ENCODE measurements at places on chromosomes 2 and 18.

GRCh38 chr18:25998461-25998860 is 92.0 kb downstream of the SS18 start:
- DNase-seq: no peak

GRCh38 chr2:165009466-165009865 is 54.1 kb upstream of the SLC38A11 start:
- no peak for DNase-seq

GRCh38 chr2:232525791-232526371 is at the start of gene CHRND:
TSS of gene CHRND (plus strand) at chr2:232526160. CDS start at chr2:232526216, 56 bp downstream.
- peak; percentile 64 for DNase-seq

DNA sequence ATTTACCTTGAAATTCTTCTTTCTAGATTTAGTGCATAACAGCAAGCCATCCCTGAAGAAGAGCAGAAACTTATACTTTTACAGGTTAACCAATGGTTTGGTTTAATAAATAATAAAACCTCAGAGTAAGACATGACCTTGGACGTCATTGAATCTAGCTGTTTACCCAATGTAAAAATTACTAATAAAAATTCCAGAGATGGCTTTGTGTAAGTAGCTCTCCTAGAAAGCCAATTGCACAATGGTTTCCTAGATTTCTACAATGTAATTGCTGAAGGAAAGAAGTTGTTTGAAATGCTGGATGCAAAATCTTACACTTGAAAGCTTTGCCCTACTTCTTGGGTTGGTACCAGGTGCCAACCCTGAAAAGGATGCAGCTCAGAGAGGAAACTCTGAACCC is 1.5 kb downstream of the XDH start:
- DNase-seq: no peak

DNA sequence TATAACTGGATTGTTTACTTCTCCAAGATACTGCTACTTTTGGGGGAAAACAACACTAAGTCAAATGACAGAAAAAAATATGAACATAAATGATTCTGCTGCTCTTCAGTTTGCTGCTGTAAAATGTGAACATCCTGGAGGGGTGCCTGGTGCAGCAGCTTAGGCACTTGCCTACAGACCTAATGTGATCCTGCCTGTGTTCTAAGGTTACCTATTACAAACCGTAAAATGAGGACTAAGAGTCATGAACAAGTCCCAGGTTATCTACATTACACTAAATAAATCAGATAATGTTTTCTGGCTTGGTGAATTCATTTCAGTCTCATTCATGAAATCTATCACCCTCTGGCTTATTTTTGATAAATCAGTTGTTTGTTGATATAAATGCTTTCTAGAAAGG is 38.4 kb upstream of the ERCC3 start:
- DNase-seq: no peak

GRCh38 chr2:41434991-41435390 is 612.8 kb upstream of the PKDCC start:
- no peak for DNase-seq

DNA sequence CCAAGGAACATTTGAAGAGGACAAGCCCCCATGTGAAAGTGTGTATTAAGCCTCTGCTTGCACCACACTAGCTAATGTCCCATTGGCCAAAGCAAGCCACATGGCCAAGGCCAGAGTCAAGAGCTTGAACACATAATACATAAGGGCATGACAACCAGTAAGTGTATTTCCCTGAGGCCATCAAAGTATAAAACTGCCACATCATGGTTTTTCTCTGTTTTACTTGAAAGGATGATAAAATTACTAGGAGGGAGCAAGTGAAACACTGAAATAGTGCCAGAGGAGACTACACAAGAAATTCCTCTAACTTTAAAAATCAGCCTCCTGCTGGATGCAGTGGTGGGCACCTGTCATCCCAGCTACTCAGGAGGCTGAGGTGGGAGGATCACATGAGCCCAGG is 30.9 kb upstream of the EML6 start:
- DNase-seq: no peak

GRCh38 chr2:184498936-184499335 is 99.4 kb upstream of the ZNF804A start:
- DNase-seq: no peak

DNA sequence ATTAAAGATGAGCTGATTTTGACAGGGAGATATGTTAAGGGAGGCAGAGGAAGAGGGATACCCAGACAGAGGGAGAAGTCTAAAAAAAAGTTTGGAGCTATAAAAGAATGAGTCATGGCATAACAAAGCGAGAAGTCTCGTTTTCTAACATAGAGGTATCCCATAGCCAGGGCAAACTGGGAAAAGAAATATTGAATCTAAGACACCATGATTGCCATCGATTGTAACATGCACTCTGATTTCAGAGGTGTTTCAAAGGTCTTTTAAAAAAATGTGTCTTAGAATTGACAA is 110.7 kb downstream of the MDH1 start:
- DNase-seq: no peak

DNA sequence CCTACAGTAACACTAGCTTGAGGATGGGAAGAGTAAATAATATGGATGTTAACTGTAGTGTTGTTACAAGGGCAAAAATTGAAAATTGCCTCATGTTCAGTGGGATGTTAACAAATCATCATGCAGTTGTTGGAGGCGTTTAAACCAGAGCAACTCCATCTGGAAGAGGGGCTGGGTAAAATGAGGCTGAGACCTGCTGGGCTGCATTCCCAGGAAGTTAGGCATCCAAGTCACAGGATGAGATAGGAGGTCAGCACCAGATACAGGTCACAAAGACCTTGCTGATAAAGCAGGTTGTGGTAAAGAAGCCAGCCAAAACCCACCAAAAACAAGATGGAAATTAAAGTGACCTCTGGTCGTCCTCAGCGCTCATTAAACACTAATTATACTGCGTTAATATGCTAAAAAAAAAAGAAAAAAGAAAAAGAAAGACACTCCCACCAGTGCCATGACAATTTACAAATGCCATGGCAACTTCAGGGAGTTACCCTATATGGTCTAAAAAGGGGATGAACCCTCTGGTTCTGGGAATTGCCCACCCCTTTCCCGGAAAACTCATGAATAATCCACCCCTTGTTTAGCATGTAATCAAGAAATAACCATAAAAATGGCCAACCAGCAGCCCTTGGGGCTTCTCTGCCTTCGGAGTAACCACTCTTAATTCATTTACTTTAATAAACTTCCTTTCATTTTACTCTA is 101.4 kb downstream of the MYO5B start:
- no peak for DNase-seq

DNA sequence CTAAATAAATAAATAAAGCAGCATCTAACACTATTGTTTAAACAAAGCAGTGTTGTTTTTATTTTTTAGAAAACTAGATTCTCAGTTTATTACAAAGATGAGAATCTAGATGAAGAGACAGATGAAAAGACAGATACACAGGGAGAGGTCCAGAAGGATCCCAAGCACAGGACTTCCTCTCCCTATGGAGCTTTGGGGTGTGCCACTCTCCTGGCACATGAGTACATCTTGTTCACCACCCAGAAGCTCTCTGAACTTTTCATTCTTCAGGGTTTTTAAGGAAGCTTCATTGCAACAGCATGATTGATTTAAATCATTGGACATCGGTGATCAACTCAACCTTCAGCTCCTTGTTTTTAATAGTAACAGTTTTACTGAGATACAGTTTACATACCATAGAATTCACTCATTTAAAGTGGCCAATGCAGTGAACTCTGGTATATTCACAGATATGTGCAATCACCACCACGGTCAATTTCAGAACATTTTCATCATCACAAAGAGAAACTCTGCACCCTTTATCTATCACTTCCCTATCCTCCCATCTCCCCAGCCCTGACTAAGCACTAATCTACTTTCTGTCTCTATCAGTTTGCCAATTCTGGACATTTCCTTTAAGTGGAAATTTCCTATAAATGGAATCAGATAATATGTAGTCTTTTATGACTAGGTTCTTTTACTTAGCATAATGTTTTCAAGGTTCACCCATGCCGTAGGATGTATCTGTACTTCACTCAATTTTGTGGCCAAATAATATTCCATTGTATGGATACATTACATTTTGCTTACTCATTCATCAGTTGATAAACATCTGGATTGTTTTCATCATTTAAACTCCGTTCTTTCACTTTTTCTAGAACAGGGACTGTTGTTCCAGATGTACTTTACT is 62.3 kb upstream of the ZFP36L2 start:
- no peak for DNase-seq

DNA sequence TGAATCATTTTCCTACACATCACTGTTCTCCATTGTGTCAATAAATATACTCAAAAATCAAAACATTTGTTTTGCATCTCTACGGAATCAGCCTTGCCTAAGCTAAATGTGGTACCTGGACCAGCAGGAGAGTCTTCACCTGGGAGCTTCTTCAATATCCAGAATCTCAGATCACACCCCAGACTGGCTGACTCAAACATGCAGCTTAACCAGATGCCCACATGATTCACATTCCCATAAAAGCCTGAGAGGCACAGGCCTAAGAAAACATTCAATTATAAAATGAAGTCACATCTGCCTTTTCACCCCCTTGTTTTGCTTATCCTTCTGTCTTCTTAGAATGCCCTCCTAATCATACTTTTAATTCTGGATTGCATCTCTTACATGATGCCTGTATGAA is 1045.5 kb upstream of the NXPH2 start:
- DNase-seq: no peak

- no peak for DNase-seq
Observed at GRCh38 chr2:109409321-109410038, 204.3 kb downstream of the SEPTIN10 start.

GRCh38 chr2:20049637-20050036 is 1.8 kb downstream of the LAPTM4A start:
- DNase-seq: no peak

DNA sequence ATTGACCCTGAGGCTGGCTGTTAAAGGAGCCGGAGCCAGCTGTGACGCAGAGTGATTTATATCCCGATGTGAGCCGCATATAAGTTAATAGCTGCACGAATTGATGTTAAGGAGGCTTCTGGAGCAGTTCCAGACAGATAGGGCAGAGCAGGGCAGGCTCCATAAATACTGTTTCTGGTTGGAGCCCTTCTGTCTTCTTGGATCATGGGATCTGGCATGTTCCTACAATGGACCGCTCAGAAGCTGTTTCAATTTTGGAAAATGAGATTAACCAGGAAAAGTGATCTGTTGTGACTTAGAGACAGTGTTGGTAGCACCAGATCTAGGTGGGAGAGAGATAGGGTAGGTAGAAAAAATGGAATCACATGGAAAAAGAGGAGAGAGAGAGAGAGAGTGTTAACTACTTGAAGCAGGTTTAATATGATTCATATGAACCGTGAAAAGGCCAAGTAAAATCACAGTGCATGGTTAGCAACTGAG is 4.8 kb upstream of the IGFBP5 start:
- no peak for DNase-seq

- DNase-seq: no peak
Observed at GRCh38 chr2:213429516-213429915, 145.3 kb downstream of the SPAG16 start.

GRCh38 chr18:68847219-68847837 is 49.4 kb downstream of the CCDC102B start:
- no peak for DNase-seq

DNA sequence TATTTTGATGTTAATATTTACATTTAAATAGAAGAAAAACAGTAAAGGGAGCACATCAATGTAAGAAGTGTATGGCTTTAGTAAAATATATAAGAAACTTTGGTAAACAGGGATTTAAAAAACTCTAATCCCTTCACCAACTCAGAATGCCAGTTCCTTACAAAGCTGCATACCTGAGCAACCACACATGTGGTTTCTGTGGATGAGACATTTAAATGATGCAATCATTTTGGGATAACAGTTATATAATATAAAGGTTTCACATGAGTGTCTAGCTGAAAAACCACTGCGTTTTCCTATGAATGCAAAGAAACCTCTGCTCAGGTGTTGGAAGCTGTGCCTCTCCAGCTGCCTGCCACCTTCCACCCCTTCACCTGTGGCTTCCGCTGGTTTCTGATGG is 209.1 kb upstream of the REV1 start:
- no peak for DNase-seq

DNA sequence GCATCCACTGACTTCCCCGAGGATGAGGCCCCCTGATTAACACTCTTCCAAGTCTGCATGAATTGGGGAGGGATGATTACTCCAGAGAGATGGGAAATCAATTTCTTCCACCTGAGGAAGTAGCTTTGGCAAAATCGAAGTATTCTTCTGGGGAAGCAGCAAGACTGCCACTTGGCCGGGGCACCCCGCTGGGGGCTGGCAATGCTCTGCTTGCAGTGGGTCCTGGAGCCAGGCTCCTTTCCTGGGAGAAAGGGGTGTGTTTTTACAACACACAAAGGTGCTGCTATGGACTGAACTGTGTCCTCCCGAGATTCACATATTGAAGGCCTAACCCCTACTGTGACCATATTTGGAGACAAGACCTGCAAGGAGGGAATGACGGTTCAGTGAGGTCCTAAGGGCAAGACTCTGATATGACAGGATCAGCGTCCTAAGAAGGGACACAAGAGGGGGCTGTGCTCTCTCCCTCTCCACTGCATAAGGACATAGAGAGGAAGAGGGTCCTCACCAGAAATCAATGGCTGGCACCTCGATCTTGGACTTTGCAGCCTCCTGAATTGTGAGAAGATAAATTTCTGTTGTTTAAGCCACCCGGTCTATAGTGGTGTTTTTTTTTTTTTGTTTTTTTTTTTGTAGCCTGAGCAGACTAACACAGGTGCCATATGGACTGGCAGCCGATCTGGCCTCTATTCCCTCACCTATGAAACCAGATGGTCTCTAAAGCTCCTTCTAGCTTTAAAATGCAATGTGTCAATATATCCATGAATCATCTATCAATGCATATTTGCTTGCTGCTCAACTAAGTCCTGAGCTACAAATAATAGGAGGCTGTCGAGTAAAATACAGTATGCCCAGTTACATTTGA is 3.6 kb upstream of the SMARCAL1 start:
- DNase-seq: peak; percentile 71

GRCh38 chr2:15298770-15299169 is 262.4 kb downstream of the NBAS start:
- DNase-seq: no peak

GRCh38 chr2:96912346-96913116 is 42.7 kb upstream of the SEMA4C start:
- no peak for DNase-seq

- DNase-seq: no peak
Observed at GRCh38 chr2:62854600-62855514, 149.3 kb downstream of the EHBP1 start.

- DNase-seq: no peak
Observed at GRCh38 chr2:234289834-234290590, 206.9 kb downstream of the ARL4C start.

GRCh38 chr18:79395761-79396404 is at the start of gene NFATC1:
TSS of gene NFATC1 (plus strand) at chr18:79395930. CDS start at chr18:79396225, 295 bp downstream.
- DNase-seq: peak; percentile 93

DNA sequence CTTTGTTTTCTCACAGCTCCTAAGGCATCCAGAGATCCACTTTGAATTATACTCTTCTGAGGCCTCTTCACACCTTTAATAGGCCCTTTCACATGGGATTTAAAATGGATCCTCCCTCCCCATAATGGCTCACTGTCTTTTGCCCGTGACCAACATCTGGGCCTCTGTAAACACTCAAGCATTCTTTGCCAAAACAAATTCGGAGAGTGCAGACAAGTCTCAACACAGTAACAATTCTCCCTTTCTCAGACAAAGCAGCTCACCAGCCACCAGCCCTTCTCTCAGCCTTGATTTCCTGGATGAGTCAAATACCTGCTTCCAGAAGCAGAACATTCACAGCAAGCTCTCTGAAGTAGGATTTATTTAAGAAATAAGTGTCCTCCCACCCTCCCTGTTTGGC is 14.0 kb upstream of the IMP4 start:
- peak; percentile 67 for DNase-seq

GRCh38 chr2:202756598-202756997 is 115.0 kb downstream of the ICA1L start:
- DNase-seq: no peak

- no peak for DNase-seq
Observed at GRCh38 chr2:160124571-160124970, 62.2 kb upstream of the PLA2R1 start.
